Naive thymus-derived CD8-positive, alpha-beta T cell (primary cell): ENCODE measurements at places on chromosomes 2 and 18.

DNA sequence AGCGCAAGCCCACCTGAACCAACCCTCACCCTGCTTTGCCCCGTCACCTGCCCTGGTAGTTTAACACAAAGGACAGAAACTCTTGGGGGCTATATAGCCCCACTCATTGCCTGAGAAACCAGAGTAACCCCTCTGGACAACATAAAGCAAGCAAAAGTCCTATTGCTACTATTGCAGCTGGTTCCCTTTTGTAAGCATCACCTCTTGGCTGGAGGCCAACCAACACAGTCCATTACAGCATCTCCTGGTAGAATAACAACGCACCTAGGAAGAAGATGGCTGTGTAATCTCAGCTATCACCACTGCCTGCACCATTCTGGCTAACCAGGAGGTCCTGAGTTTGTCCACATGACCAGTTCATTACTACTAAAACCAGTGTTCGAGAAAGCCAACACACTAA, 36.4 kb downstream of the FLACC1 start:
- DNase-seq: no peak

DNA sequence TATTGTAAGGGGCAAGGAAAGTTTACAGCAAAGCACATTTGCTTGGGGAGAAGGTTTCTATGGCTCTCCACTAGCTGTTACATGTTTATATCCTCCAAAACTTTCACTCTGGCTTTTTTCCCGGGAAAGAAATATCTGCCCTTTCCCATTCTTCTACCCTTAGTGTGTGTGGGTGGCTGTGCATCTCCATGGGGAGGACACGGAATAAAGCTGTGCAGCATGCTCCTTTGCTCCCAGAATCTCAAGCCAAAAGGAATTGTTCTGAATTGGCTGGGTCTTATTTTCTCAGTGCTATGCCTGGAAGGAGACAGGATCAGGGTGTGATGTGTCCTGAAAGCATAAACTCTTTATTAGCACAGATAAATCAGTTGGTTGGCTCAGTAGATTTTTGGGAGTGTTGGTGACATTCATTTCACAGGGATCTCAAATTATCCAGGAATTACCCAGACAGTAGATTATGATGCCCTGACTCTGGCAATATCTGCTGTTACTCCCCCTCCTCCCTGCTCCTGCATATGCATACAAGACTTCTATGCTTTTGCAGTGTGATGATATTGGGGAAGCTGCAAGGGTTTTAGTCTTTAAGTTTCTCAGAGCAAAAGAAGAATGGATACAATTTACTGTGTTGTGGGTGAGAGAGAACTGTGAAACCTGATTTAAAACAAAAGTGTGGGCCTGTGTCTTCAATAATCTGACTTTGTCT, 63.1 kb downstream of the PARD3B start:
- DNase-seq: no peak

DNA sequence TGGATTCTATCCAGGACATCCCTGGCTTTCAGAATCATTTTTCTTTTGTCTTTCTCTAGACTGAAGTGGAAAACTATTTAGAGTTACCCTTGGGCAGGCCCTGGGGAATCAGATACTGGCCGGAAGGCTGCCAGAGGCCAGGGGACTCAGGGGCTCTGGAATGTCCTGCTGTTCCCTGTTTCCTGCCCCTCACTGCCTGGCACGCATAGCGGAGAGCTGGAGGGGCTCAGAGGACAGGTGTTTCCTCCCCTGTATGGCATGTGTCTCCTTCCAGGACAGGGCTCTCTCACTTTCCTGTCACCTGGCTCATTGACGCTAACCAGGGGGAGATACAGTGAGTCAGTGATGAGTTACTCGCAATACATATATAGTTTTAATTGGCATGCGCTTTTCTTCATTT, 38.8 kb downstream of the DYSF start:
- DNase-seq: no peak

DNA sequence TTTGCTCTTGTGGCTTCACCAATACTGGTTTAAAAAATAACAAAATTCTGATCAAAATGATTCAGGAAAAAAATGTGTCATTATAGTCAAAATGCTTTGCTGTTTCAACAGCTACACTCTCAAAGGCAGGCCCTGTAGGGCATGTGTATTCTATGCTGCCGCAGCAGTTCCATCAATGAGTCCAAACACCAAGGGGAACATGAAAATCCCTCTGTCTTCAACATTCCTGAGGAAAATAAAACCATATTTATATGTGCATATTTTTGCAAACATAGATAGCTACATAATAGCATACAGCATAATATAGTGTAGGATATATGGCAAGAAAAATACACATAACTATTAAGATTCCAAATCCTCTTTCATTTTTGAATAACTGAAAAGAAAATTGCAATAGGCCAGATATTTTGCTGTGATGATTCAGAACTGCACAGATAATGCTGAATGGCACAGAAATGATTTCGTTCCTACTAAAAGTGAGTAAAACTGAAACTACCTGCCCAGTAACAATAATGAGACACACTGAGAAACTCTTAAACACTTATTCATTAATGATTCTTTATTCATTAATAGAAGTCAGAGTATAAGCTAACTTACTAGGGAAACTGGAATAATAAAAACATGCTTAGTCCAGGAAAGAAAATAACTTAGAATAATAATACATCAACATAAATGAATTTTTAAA, 343.8 kb downstream of the SUCLG1 start:
- DNase-seq: no peak

GRCh38 chr18:62672600-62672999, 42.7 kb upstream of the PHLPP1 start:
- no peak for DNase-seq

DNA sequence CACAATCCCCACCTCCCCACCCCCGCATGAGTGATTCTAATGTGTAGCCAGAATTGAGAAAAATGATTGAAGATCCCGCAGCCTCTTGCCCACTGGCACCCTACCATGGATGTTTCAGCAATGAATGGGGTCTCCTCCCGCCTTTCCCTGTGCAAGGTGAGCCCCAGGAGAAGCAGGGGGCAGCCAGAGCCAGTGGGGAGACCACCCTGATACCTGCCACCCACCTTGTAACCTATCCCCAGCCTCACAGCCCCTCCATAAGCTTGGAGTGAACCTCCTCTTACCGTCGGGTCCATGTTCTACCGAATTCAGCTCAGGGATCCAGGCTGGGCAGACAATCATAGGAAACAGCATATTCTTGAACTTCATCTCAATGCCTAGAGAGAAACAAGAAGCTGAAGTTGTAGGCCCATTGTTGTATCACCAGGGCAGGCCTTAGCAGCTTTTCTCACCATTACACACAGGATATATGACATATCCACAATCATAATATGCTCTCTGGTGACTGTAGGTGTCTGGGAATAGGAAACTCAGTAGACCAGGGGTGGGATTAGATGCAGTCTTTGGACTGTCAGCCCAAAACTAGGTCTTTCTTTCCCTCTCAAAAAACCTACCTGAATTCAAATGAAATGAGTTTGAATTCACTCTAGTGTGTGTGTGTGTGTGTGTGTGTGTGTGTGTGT, 30.9 kb downstream of the XDH start:
- DNase-seq: no peak

- no peak for DNase-seq
Measured at GRCh38 chr18:56986829-56987228, 160.1 kb upstream of the BOD1L2 start.

DNA sequence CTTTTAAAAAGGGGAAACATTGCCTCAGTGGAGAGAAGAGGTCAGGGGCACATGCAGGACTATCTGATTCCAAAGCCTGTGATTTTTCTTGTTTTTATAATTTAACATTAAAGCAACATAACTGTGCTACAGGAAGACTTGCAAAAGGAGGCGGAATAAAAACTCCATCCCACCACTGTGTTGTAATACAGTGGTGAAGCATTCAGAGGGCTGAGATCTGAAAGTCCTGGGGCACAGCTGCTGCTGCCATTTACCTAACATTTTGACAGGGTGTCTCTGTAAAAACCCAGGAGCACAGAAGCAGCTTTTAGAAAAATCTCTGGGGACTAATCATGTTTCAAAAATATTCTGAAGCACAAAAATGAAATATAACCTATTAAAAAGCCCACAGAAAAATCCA, 97.6 kb downstream of the GRB14 start:
- DNase-seq: no peak

DNA sequence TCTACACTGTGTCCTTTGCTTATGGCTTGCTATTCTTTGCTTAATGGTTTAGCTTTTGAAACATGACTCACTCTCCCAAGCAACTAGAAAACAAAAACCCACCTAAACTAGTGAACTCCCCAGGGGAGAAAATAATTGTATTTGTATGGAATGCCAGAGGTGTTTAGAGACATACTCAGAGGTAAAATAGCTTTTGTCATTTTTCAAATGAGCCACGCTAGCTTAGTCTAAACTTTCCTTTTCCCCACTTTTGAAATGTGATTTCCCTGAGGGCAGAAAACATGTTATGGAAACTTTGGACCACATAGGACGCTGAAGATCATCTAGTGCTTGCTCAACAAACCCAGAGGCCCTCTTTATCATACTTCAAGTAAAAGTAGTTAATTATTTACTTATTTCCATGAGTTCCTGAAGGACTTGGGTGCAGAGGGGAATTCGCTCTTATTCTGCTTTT, 16.5 kb upstream of the CYTIP start:
- no peak for DNase-seq

DNA sequence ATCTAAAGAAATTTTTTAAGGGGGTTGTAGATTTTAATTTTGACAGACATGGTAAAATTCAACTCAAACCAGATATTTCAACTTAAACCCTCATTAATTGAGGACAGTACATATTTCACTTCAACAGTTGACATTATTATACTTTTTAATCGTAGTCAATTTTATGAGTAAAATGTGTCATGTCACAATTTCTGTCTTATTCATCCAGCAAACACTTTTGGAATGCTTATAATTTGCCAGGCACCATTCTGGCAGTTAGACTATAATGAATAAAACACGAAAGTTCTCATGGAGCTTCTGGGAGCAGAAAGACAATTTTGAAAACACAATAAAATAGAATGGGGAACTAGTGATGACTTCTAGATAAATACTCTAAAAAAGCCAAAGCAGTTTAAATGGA, 1094.8 kb downstream of the SUCLG1 start:
- no peak for DNase-seq

GRCh38 chr2:190889175-190889943, 8.7 kb downstream of the GLS start:
- no peak for DNase-seq

GRCh38 chr18:6286585-6286984, 128.1 kb downstream of the L3MBTL4 start:
- no peak for DNase-seq

DNA sequence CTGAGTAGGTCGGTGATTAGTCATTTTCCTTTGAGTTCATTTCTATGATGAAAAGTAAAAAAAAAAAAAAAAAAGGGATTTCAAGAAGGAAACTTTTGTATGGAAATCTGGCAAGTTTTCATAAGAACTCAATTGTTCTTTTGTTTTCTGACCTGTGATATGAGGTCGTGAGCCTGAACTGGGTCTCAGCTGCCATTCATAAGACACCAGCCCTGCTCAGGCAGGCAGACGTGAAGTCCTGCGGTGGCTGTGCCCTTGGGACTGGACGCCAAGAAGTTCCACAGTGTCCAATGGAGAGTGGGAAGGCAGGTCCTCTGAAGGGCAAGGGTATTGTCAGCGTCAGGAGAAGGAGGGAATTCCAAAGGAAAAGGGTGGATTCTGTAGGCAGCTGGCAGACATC, 183.9 kb downstream of the NCK2 start:
- DNase-seq: no peak

GRCh38 chr2:173290046-173290445, 64.6 kb upstream of the CDCA7 start:
- no peak for DNase-seq

- DNase-seq: peak; percentile 44
Measured at GRCh38 chr2:46634905-46635304, 155.5 kb downstream of the TMEM247 start.

DNA sequence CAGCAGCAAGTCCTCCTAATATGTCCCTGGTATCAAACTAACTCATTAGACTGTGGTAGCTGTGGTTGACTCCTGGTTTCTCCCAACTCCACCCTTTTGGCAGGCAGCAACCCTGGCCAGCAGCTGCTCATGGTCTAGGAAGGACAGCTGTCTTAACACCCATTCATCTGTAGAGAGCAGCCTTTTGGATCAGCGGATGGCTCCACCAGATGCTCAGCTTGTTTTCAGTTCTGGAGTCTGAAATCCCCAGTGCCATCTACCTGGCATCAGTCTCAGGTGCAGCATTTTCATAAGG, 100.5 kb downstream of the SPOPL start:
- DNase-seq: no peak

GRCh38 chr2:214079032-214079431, 331.8 kb upstream of the VWC2L start:
- DNase-seq: no peak

DNA sequence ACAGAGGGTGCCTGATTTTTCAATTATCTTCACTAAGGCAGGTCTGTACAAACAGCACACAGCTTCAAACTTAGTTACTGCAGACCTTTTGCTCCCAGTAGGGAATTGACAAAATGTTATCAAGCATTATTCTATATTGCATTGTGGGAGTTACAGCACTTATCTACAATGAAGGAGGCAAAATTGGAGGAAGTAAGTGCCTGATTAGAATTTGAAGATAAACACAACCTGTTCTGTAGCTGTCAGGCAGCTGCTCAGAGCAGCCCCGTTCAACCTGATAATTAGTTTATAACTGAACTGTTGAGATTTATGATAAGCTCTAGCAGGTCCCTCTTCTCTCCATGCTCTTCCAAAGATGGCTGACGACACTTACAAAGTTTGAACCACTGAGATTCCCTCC, 364.4 kb upstream of the CYRIA start:
- DNase-seq: no peak

GRCh38 chr2:172228177-172228808, 125.6 kb upstream of the DLX2 start:
- DNase-seq: no peak

DNA sequence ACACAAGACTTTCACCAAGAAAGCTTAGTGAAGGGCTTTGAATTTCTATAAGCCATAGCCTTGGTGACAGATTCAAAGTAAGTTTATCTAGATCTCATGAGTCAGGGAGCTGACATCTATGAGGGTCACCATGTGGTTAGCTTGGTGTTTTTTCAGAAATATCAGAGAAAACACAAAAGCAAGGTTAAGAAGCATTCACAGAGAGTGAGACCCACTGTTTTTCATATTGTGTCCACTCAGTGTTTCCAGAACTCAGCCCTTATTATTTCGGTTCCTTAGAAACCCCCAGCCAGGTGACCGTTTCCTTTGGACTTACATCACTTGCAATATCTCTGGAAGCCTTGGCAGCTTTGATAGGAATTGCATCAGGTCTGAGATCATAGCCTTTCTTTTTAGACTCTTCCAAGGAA, 76.6 kb downstream of the NEB start:
- DNase-seq: no peak

DNA sequence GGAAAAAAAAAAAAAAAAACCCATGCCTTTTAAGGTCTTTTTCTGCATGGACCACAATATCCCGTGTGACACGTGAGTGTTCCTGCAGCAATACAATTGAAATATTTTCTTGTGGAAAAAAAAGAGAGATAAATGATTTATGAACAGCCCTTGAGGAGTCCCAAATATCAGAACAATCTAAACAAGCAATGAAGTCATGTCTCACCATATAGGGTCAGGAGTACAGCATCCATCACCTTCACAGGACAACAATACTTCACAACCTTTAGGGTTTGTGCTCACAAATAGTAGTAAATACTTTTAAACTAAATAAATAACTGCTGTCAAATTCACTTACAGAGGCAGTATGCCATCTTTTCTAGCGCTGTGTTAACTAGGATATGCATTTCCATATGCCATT, 87.9 kb downstream of the ZEB2 start:
- no peak for DNase-seq
